ENCODE measurements at places on chromosomes 13 and 19.

DNA sequence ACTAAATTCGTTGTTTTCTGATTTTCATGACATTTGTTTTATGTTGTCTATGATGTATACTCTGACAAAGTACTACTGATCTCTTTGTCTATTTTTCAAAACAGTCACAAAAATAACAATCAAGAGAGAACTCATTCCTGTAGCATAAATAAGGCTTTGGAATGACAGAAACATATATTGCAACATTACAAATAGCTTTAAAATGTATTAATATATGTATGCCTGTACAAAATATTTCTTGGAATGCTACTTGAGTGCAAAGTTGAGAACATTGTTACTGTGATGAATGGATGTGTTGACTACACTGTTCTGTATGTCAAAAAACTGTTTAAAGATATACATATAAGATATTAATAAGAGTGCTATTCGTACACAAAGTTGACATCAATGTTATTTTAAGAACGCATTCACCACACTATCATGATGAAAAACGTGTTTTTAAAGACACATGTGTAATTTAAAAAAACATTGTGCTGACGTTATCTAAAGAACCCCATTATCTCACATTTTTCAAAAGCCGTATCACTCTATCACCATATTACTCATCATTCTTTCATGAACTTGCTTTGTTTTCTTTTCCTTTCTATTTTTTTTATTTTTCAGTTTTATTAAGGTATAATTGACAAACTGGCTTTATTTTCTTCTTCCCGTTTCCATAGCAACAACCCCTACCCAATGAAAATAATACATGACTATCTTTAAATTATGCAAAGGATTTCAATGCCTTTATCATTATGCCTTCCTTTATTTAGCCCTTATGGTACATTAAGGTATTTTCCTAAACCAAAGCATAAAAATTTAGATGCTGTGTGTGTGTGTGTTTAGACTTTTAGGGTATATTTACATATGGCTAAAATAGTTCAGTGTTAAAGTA lies 918.8 kb downstream of the SLITRK1 start:
- DNase-seq, result no peak

- DNase-seq, result no peak
These were observed 3.3 kb upstream of the USP12 start for GRCh38 chr13:27174766-27175455.

DNA sequence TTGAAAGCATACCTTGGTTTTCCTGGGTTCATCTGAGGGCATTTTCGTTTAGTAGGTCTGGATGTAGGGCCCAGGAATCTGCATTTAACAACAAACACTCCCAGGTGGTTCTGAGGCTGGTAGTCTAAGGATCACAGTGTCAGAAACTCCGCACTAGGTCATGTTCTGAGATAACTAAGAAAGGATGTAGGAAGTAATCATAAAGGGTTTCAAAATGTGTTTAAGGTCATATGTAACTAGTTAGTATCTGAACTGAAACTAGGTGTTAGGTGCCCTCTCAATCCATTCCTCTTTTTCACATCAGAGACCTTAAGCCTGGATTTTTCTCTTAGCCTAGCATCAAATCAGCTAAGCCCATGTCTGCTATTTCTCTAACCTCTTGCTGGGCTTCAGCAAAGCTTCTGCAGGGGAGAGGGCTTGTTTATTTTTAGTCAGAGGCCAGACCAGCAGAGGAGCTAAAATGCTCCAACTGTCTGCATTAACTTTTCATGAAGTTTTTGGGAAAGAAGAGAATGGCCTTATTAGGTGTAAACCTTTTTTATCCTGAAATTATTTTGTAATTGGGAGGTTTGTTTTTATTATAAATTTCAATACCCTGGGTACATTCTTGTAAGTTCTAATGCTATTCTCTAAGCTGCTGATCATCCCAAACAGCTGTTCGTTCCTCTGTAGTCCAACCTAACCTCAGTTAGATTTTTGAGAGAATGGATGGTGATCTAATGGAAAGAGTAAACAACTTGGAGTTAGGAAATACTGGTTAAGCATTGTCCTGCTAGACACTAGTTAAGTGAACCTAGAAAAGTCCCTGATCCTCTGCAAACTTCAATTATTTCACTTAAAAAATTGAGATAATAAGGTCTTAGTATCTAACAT lies 262.8 kb upstream of the RFC3 start:
- DNase-seq, result no peak

- no peak for DNase-seq
These were observed 36.4 kb upstream of the DCT start for GRCh38 chr13:94515911-94516310.

DNA sequence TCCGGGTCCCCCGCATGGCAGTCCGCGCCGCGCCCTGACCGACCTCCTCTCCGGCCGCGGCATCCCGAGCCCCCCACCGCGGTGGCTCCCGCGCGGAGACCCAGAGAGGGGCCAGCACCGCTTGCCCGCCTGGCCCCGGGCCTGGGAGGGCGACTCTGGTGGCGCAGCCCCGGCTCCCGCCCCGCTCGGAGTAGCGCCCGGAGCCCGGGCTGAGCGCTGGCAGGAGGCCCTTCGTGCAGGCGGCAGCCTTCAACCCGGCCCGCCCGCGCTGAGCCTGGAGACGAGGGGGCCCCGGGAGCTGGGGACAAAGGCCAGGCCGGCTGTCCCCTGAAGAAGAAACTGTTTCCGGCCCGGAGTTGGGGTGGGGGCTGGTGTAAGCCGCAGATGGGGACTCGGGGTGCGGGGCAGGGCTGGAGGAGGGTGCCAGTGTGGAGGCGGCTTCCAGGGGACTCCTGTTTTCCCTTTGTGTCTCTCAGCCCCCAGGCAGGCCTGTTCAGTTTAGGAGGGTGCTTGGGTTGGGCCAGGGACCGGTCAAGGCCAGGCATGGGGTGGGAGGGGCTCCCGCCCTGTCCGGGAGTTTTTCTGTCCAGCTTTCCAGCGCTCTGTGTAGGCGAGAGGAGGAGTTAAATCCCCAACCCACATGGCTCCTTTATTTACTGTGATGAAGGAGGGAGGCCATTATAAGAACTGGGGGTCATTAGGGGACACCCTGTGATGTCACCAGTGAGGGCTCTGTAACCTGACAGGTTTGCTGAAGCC lies 935 bp downstream of the LRP3 start:
- DNase-seq, result no peak

GRCh38 chr19:1856345-1856697 lies 7.1 kb downstream of the KLF16 start:
- no peak for DNase-seq

DNA sequence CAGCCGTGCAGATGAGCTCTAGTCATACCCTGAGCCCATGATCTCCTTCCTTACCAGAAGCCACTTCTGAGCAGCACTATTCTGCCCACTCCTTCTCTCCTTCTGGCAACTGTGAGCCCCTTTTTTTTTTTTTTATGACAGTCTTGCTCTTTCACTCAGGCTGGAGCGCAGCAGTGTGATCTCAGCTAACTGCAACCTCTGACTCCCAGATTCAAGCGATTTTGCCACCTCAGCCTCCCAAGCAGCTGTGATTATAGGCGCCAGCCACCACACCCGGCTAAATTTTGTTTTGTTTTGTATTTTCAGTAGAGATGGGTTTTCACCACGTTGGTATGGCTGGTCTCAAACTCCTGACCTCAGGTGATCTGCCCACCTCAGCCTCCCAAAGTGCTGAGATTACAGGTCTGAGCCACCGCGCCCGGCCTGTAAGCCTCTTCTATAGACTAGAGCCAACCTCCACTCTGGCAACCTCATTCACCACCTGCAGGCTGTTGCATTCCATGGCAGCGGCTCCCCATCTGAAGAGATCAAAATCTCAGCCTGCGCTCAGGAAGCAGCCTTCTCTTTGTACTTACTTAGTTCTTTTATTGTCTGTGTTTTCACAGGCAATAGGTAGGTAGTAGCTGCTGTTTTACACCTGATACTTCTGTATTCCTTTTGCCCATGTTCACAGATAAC lies 34.8 kb upstream of the NDFIP2 start:
- DNase-seq, result no peak

GRCh38 chr13:45831851-45832250 lies 19.7 kb downstream of the SIAH3 start:
- DNase-seq, result no peak

DNA sequence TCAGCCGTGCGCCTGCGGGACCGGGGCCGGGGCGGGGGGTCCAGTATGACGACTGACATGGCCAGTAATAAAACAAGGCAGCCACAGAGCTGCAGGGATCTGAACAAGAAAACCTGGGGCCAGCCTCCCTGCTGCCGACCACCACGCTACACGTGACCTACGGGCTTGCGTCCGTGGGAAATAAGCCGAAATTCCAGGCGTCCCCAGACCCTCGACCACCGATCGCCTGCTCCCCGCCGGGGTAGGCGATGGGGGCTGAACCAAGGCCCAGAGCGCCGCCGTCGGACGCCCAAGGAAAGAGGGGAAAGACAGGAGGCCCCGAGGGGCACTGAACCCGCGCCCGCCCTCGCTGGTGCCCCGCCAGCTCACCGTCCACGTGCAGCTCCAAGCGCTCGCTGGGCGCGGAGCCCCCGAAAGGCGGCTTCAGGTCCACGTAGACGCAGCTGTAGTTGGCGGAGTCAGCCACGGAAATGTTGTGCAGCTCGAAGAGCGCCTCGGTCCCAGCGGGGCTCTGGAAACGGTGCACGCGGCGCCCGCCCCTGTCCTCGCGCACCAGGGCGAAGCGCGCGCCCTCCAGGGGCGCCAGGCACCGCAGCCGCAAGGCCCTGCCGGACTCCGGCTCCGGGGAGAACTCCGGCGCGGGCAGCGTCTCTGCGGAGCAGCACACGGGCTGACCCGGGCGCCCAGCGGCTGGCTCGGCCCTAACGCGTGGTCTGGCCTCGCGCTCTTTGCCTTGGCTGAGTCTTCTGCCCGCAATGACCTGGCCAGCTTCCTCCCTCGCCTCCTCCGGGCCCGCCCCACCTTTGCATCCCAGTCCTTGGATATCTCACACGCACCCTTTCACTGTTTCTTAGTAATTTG lies 3.1 kb downstream of the A1BG start:
- DNase-seq, result no peak

DNA sequence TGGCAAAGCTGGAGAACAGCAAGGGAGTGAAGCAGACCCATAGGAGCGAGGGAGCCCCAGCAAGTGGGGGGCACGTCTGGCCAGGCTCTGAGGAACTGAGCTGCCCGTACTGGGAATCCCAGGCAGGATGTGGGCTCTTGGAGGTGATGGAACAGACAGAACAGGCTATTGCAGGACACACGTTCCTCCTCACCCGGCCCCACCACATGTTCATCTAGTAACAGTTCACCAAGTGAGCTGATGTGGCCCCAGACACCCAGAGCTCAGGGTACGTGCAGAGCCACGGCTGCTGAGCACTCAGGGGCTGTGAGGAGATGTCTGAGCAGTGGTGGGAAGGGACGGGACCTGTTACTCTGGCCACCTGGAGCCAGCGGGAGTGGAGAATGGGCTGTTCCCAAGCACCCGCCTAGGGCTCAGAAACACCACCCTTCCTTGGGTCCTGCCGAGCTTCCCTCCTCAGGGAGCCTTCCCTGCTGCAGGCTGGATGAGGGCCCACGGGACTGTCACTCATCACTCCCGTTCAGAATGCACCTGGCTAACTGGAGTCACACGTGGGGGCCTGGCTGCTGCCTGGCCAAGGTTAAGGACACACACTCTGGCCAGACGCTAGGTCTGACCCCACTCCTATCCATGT lies 18.4 kb downstream of the ELL start:
- DNase-seq, result no peak

DNA sequence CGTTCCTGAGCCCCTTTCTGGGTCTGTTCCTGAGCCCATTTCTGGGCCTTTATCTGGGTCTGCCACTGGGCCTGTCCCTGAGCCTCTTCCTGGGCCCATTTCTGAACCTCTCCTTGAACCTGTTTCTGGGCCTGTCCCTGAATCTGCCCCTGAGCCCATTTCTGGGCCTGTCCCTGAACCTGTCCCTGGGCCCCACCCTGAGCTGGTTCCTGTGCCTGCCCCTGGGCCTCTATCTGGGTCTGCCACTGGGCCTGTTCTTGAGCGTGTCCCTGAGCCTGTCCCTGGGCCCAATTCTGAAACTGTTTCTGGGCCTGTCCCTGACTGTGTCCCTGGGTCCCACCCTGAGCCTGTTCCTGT lies 40.4 kb upstream of the GRTP1 start:
- DNase-seq, result no peak

- no peak for DNase-seq
These were observed 447.9 kb downstream of the DCT start for GRCh38 chr13:94031609-94032008.

- no peak for DNase-seq
These were observed 3.1 kb downstream of the GIPC1 start for GRCh38 chr19:14492756-14493337.

- no peak for DNase-seq
These were observed 6.0 kb downstream of the AKAP8L start for GRCh38 chr19:15412832-15413231.

GRCh38 chr19:48367855-48368254 lies 3.7 kb downstream of the SYNGR4 start:
- no peak for DNase-seq

DNA sequence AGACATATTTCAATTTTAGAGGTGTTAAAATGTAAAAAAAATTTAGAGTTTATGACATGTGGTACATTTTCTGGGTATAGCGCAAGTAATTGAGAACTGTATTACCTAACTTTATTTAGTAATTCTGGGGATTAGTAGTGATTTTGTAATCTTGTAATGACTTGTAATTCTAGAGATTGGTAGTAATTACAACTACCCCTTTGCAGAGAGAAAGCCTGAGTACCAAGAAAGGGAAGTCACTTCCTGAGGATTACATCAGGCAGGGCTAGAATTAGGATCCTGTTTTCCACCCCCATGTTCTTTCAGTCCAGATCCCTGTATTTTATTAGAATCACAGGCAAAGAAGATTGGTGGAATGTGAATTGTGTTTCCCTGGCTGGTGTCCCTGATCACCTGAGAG lies 274.9 kb downstream of the KCNRG start:
- DNase-seq, result no peak

DNA sequence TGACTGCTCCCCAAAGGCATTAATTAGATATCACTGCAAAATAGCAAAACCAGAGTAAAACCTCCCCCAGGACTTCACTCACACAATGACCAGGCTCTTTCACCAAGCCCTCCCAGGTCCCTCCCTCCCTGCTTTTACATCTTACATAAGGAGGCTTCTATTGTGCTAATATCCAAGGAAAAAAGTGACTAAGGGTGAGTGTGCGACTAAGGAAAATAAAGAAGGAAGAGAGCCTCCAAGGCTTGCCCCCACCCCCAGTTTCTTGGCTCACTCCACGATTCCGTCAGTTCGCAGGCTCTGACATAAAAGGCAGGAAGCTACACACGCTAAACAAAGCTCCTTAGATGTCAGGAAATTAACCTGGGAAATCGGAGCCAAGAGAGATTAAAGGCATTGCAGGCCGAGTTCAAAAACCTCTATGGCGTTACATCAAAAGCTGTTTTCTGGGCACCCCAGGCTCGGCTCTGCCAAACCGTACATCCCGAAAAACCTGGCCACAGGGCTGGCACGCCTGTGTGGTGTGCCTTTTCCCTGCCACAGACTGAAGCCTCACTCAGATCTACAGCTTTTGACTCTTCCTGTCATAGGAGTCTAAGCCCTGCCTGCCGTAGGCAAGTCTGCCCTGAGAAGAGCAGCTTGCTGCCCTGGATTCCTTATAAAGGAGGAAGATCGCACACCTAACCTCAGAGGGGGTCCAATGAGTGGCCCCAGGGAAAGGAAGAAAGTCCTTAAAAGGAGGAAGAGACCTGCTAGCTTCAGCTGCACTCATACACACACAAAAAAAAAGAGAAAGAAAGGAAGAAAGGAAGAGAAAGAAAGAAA lies 67.0 kb upstream of the SERP2 start:
- no peak for DNase-seq
